T-helper 2 cell (primary cell): ENCODE measurements at places on chromosomes 6 and 20.
A peak's percentile ranks its signal among the peaks of the same experiment; 100 is the strongest.

GRCh38 chr6:10315034-10315433, 99.8 kb downstream of the TFAP2A start:
- no peak for DNase-seq

DNA sequence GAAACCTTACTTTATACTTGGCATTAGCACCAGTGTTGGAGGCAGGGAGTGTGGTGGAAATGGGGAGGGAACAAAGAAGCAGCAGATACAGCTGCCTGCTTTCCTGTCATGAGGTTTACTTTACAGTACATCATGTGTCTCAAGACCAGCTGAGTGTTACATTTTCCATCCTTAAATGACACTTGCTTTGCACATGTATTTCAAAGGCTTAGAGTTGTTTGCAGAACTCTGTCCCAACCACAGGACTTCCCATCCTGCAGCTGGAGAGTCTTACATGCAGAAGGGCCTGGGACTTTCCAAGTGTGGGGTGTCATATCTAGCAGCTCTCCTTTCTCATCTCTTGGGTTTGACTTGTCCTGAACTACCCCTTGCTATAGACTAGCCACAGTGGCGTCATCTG, 395.9 kb downstream of the DHX35 start:
- DNase-seq = no peak

GRCh38 chr6:15017261-15017660, 228.6 kb upstream of the JARID2 start:
- DNase-seq = no peak

DNA sequence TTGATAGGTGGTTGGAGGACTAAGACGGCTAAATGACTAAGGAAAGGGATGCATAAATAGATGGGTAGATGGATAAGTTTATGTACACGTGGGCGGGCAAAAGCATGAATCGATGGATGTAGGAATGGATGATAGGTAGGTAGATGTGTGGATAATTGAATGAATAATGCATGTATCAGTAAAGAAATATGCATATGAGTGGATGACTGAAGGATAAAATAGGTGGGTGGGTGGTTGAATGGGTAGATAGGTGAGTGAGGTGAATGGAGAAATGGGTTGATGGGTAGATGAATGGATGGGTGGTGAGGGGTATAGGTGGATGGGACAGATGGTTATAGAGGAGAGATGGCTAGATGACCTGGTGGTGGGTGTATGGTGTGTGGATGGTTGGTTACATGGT, 20.2 kb downstream of the SLC12A5 start:
- DNase-seq = no peak

GRCh38 chr20:24108581-24108980, 120.0 kb upstream of the GGTLC1 start:
- DNase-seq = no peak

GRCh38 chr20:7775072-7775471, 165.2 kb downstream of the HAO1 start:
- DNase-seq = no peak

GRCh38 chr6:79646006-79646405, 14.9 kb downstream of the SH3BGRL2 start:
- no peak for DNase-seq

- peak; percentile 83 for DNase-seq
These were observed at the start of gene SMIM13 for GRCh38 chr6:11093626-11094410. Gene SMIM13, plus strand, starts transcription at chr6:11093834. Its CDS starts 480 bp downstream, at chr6:11094314.

DNA sequence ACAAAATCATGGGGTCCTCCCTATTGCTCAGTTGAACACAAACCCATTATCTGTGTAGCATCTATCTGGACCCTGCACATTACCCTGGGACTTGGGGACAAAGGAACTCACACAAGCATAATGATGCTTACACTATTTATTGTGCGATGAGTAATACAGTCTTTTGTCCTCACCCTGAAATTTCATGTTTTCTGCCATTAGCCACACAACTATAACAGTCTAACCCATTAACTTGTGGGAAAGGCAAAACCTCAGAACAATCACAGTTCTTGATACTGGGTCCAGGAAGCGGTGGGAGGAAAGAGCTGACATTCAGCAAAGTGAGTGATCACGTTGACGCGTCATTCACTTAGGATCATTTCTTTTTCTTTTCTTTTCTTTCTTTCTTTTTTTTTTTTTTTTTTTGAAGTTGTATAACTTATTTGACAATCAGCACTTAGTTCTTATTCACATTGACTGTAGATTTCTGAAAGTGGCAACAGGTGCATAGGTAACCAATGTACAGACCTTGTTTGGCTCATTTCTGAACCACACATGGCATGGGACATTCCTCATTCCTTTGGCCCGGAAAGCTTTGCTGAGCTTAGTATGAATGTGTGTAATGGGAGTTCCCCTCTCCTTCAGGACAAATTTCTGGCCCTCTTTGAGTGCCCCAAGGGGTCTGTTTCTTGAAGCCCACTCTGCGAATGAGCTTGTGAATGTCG, 94.8 kb upstream of the CNKSR3 start:
- DNase-seq = peak; percentile 42

GRCh38 chr6:13159300-13159699, 169.0 kb downstream of the TBC1D7 start:
- no peak for DNase-seq

DNA sequence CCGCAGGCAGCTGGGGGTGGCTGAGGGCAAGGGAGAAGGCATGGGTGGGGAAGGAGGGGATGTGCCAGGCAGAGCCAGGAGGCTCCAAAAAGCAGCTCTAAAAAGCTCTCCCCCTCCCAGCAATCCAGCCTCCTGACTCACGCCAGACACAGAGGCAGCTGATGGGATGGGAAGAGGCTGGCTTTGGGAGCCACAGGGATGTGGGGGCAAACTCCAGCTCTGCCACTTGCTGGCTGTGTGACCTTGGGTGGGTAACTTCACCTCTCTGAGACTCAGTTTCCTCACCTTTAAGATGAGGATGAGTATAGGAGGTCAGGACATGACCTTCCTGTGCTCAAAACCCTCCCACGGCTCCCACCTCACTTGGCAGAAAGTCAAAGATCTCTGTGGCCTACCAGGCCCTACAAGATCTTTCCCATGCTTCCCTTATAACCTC, 148.9 kb downstream of the CEBPB start:
- DNase-seq = no peak

DNA sequence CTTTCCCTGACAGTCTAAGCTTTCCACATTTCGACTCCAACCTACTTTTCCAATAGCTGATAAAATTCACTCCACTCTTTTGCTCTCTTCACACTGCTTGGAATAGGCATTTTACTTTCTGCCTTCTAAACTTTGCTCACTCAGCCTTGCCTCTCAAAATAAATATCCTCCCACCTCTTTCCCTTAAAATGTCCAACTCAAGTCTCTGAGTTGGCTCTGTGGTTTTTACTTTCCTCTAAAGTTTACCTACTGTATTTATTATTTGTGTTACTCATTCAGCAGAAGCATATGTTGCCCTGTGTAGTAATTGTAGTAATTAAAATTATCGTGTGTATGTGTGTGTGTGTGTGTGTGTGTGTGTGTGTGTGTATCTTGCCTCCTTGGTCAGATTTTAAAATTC, 20.0 kb upstream of the CDYL start:
- no peak for DNase-seq

GRCh38 chr20:42688576-42688975, 501.1 kb downstream of the PTPRT start:
- no peak for DNase-seq

DNA sequence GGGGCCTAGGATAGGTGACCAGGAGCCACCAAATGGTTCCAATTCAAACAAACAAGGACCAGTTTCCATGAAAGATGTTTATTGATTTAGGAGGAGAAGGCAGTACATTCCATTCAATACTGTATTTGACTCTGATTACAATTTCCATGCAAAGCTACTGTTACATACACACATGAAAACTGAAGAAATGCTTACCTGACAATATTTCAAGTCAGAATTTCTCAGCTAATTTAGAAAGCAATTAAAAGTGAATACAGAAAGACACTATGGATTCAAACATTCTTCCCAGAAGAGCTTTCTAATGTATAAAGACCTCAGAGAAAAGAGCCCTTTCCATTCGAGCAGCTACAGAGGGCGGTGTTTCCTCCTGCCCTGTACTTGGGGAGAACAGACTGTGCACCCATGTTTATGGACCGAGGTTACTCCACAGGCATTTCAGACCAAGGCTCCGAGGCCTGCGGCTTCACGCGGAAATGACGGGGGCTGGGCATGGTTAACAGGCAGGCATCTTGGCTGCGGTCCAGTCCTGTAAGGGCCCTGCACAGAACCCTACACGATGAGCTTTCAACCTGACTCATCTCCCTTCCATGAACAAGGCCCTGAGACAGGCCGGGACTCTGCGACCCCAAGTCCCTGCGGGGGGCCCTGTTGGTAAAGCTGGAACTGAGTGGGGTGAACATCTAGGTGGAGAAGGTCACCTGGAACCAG, 25.7 kb upstream of the TCFL5 start:
- DNase-seq = no peak

GRCh38 chr6:90411292-90411781, 114.7 kb upstream of the BACH2 start:
- DNase-seq = peak; percentile 62

DNA sequence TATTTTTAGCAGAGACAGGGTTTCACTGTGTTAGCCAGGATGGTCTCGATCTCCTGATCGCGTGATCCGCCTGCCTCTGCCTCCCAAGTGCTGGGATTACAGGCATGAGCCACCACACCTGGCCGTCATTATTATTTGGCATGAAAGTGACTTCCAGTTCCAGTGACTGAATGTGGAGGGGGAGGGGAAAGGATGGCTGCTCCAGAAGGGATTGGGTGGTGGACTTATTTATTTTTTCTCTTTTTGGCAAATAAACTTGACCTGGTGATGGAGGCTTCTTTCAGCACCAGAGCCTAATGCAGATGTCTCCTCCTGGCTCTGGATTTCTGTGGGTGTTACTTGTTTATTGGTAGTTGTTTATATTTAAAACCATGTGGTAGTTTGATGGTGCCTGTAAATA, 16.9 kb upstream of the SLC22A23 start:
- DNase-seq = no peak

GRCh38 chr20:14223806-14224205, 113.6 kb downstream of the FLRT3 start:
- DNase-seq = no peak

- no peak for DNase-seq
These were observed 606.7 kb upstream of the CITED2 start for GRCh38 chr6:139981066-139981624.

- no peak for DNase-seq
These were observed 95.1 kb downstream of the LIN28B start for GRCh38 chr6:105051941-105052471.

DNA sequence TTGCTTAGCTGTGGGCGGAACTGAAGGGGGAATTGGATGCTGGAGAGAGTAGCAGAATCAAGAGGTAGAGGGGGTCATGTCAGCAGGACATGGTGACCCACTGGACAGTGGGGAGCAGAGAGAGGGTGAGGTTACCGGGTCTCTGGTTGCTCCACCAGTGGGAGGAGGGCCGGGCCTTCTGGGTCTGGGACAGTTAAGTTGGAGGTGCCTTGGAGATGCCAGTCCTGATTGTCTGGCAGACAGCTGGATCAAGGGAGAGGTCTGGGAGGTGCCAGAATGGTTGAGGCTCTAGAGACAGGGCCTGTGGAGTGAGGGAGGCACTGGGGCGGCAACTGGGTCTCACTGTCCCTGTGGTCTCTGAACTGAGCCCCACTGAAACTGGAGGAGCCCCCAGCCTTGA, 24.6 kb downstream of the MANBAL start:
- no peak for DNase-seq

DNA sequence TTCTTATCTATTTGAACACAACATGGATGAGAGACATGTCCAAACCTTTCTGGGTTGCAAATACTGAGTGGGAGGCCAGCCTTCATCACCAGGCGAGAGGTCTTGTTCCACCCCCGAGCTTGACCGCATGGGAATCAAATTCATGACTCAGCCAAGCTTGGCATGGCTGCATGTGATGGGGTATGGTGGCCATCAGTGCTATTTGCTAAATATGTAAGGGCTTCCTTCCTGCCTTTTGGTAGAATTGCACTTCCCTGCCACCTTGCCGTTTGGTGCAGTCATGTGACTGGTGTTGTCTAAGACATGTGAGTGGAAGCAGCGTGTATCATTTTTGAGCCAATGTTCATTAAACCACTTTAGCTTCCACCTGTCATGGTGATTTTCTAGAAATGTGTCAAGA, 508.9 kb upstream of the SULF2 start:
- no peak for DNase-seq

GRCh38 chr6:72412709-72413044, 209.2 kb upstream of the KCNQ5 start:
- no peak for DNase-seq

- DNase-seq = no peak
These were observed 3.7 kb downstream of the CRIP3 start for GRCh38 chr6:43304882-43305281.

- DNase-seq = no peak
These were observed 82.4 kb downstream of the RTN4IP1 start for GRCh38 chr6:106546691-106547414.

DNA sequence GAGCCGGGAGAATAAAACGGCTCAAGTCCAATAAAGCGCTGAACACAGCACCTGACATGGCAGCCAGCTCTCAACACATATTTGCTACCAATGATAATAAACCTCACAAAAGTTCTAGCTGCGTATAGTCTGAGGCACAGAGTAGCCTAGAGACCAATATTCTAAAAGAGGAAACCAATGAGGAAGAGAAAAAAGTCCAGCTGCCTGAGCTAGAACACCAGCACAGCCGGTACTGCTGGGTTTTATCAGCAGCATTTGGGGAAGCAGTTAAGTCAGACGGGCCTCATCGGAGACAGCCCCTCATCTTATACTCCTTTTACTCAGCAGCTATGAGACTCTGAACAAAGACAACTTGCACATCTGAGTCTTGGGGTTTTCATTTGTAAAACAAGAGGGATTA, 2.4 kb upstream of the RTF2 start:
- no peak for DNase-seq

- no peak for DNase-seq
These were observed 312.3 kb upstream of the SUPT3H start for GRCh38 chr6:45689926-45690615.

DNA sequence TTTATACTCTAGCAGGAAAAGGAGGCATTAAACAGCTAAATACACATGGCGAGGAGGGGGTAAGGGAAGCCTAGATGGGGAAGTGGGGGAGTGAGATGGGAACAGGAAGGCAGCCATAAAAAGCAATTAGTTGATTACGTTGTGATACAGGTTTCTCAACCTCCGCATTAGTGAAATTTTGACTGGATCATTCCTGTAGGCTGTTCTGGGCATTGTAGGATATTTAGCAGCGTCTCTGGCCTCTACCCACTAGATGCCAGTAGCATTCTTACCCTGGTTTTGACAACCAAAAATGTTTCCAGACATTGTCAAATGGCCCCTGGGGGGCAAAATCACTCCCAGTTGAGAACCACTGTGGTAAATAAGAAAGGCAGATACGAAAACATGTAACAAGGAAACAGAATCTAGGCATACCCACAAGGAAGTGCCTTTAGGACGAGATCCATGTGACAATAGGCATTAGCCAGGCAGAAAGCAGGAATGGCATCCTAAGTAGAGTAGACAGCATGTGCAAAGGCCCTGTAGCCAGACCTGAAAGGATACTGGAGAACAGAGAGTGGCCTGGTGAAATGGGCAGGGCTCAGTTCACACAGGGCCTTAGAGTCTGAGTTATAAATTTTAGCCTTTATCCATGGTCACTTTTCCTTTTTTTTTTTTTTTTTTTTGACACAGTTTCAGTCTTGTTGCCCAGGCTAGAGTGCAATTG, 25.8 kb upstream of the PTPN1 start:
- DNase-seq = no peak

- DNase-seq = no peak
These were observed 15.3 kb downstream of the PCIF1 start for GRCh38 chr20:45949542-45950329.

- DNase-seq = peak; percentile 19
These were observed 719 bp upstream of the EDN1 start for GRCh38 chr6:12289365-12289919.
